Activated naive CD8-positive, alpha-beta T cell treated with anti-CD3 and anti-CD28 coated beads, Interleukin-2, amount 10 ng/mL, durations not matched to agents 7 days and 5 days (primary cell): ENCODE measurements at places on chromosomes 5 and 9.

- no peak for DNase-seq
These were observed 55.6 kb downstream of the NACC2 start for GRCh38 chr9:136039488-136039887.

- H3K4me1 ChIP-seq, result no peaks in the 10 kb centered on the region
- H3K27ac ChIP-seq, result no peak overlapping the region
- H3K27me3 ChIP-seq, result no peaks in the 10 kb centered on the region
- no peak for DNase-seq
- no peak overlapping the region for H3K4me3 ChIP-seq
These were observed 795.0 kb downstream of the EFNA5 start for GRCh38 chr5:106875591-106876297.

DNA sequence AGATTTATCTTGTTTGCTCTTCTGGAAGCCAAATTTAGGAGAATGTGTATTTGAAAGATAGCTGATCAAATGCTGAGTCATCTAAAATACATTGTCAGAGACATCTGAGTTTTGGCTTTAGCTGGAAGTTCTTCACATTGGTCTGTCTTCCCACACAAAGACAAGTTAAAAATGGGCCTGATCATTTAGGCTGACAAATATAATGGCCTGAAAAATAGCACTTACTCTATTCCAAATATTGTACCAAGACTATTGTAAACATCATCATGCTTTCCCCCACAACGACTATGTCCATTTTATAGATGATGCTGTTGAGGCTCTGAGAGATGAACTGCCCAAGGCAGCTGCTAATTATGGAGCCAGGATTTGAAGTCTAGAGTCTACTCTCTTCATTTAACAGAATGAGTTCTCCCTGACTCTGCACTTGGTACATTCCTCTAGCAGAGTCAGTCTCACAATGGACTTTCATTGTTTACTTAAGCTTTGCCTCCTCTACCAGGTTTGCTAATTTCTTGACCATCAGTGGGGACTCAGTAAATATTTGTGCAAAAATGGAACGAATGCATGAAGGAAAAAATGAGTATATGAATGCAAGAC is 619.4 kb upstream of the KLF4 start:
- H3K27ac ChIP-seq, result no peak overlapping the region
- H3K27me3 ChIP-seq, result no peaks in the 10 kb centered on the region
- H3K36me3 ChIP-seq, result no peaks in the 10 kb centered on the region
- DNase-seq, result no peak
- H3K4me3 ChIP-seq, result no peak overlapping the region

GRCh38 chr9:110188991-110189390 is 19.0 kb downstream of the C9orf152 start:
- no peak overlapping the region for H3K4me3 ChIP-seq
- no peak overlapping the region for H3K27ac ChIP-seq
- H3K36me3 ChIP-seq, result no peaks in the 10 kb centered on the region

DNA sequence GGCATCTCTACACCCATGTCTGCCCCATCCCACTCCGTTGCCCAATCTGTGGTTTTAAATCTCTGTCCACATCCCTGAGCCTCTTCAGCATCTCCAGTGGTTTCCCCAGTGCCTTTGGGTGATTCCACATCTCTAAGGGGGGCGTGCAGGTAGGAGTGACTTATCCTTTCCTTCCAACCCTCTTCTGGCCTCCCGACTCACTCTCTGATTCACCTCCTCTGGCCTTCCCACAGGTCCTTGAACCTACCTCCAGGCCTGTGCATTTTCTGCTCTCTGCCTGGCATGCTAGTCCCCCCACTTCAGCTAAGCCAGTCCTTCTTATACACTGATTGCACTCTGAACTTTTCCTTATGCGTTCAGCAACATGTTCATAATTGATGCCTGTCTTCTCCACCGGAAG is 99.0 kb downstream of the RALGPS1 start:
- no peaks in the 10 kb centered on the region for H3K36me3 ChIP-seq
- H3K4me3 ChIP-seq, result no peak overlapping the region
- no peak for DNase-seq
- no peak overlapping the region for H3K27ac ChIP-seq
- H3K27me3 ChIP-seq, result peaks cover 14% of the 10 kb centered on the region
